Stimulated activated CD4-positive, alpha-beta T cell treated with anti-CD3 and anti-CD28 coated beads, Interleukin-4, amount 100 ng/mL, for 4 hours (primary cell): ENCODE measurements at places on chromosomes 16 and 17.

- DNase-seq = no peak
Measured at GRCh38 chr17:33803686-33804085, 451.4 kb upstream of the CCL2 start.

DNA sequence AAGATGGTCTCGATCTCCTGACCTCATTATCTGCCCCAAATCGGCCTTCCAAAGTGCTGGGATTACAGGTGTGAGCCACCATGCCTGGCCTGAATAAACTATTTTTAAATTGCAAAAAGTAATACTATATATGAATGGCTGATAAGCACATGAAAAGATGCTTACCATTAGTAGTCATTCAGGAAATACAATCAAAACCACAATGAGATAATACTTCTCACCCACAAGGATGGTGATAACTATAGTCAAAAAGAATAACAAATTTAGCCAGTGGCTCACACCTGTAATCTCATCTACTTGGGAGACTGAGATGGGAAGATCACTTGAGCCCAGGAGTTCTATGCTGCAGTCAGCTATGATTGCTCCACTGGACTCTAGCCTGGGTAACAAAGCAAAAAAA lies 2.4 kb upstream of the TACO1 start:
- DNase-seq = no peak

- DNase-seq = no peak
Measured at GRCh38 chr16:66740533-66740932, 10.9 kb downstream of the DYNC1LI2 start.

DNA sequence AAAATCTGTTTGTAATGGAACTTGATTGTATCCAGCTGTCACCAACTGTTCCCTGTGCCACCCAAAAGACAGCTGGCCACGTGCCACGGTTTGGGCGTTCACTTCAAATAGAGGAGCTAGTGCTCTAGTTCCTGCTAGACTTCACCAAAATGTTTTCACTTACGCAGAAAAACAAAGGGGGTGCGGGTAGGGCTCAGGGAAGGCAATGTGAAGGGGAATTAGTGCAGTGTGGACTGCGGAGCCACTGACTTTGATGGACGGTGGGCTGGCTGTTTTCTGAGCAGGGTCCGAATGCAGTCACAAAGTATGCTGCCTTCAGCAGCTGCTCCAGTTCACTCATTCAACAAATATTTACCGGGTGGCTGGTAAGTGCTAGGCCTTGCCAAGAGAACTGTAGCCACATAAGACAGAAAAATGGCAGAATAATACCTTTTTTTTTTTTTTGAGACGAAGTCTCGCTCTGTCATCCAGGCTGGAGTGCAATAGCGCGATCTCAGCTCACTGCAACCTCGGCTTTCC lies 7.6 kb upstream of the CYTH1 start:
- DNase-seq = no peak

GRCh38 chr16:56870276-56870888 lies 5.4 kb downstream of the SLC12A3 start:
- no peak for DNase-seq

DNA sequence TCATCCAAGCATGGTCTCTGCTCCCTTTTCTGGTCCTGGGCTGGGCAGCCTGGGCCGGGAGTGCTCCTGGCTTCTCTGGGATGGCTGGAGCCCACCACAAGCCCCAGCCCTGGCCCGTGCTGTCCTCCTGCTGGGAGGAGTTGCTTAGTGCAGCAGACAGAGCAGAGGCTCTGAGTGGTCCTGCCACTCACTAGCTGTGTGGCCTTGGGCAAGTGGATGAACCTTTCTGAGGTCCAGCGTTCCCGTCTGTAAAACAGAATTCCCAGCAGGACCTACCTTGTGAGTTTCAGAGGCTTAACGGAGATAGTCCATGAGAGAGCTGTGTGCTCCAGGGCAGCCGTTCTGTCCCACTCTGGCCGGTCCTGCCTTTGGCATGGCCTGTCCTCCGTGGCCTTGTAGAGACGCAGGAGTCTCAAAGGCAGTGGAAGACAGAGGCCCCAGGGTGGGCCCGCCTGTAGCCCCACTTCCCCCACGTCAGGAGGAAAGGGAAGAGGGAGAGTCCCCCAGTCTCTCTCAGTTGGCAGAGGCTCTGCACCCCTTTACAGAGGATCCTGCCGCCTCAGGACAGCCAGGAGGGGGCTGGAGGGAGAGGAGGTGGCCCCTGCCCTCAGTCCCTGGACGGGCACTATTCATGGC lies 7.8 kb downstream of the MYO15B start:
- no peak for DNase-seq

GRCh38 chr17:57375040-57375769 lies 118.9 kb downstream of the MSI2 start:
- DNase-seq = no peak

- no peak for DNase-seq
Measured at GRCh38 chr17:69117855-69118784, 23.6 kb downstream of the ABCA6 start.

GRCh38 chr17:67150826-67151225 lies 94.2 kb downstream of the HELZ start:
- no peak for DNase-seq

- DNase-seq = peak; percentile 45
Measured at GRCh38 chr17:17819561-17819995, 17.2 kb downstream of the SREBF1 start.

DNA sequence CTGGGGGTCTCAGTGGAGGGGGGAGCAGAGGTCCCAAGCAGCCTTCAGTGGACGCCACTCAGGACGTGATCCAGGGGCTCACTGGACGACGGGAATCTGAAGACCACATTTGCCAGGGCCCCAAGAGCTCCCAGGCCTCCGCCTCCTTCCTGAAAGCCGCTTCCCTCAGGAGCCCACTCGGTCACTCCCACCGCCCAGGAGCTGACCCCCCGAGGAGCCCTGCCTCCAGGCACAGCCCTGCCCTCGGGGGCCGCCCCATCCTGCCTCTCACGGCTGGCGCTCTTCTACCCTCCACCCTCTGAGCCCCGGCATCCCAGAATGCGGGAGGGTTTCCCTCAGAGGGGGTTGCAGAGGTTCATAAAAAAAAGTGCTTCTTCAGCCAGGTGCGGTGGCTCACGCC lies 24.2 kb downstream of the TIMM22 start:
- no peak for DNase-seq

DNA sequence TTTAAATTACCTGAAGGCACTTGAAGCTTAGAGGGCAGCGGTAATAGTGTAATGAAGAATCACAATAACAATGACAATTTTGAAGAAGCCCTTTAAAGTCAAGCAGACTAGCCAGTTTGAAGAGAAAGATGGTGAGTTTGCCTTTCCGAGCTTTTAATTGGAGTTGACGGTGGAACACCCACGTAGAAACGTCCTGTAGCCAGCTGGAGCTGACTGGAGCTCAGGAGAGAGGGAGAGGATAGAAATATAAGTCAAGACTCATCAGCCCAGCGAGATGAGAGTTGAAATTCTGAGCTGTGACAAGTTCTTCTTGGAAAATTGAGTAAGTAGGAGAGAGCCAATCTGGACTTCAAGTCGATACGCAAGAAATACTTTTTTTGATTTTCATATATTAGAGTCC lies 91.7 kb upstream of the CACNG3 start:
- DNase-seq = no peak

GRCh38 chr17:37614391-37614790 lies 5.2 kb upstream of the SYNRG start:
- no peak for DNase-seq

- no peak for DNase-seq
Measured at GRCh38 chr16:73408311-73408710, 360.4 kb upstream of the ZFHX3 start.

- DNase-seq = peak; percentile 71
Measured at GRCh38 chr17:15945527-15946191, 729 bp downstream of the ADORA2B start.

- no peak for DNase-seq
Measured at GRCh38 chr16:72128701-72129100, 35.1 kb downstream of the DHX38 start.

DNA sequence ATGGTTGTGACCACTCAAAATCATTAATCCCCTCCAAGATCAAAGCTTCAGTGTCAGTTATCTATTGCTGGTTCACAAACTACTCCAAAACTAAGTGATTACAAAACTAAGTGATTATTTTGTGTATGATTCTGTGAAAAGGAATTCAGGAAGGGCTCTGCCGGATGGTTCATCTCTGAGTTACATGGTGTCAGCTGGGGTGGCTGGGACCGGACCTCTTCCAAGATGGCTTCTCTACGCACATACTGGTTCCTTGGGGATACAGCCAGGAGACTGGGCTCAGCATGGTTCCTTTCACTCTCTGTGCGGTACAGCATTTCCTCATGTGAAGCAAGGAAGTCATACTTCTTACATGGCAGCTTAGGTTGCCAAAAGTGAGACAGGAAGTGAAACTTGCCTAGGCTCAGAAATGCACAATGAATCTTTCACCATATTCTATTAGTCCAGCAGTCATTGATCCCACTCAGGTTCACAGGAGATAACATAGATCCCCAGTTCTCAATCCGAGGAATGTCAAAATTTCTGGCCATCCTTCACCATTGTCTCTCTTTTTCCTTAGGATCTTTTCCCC lies 97.9 kb upstream of the IRX6 start:
- DNase-seq = no peak

DNA sequence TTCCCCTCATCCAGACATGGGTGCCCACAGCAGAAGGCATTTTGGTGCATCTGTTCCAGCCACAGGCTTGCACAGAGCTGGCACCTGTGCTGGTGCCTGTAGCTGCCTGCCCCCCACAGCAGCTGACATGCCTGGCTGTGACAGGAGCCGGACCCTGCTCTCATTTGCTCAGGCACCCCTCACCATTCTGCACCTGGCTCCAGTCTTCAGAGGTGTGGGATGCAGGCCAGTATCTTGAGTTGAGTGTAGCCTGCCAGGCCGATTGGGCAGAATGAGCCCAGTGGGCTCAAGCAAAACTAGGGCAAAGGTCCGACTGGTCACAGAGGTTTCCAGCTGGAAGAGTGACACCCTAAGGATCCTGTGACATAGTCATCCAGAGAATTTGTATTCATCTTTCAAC lies 887.7 kb downstream of the CDH11 start:
- DNase-seq = no peak

GRCh38 chr17:81954131-81955057 lies 6.6 kb downstream of the NOTUM start:
- no peak for DNase-seq

GRCh38 chr17:35953720-35954119 lies 10.2 kb upstream of the LYZL6 start:
- no peak for DNase-seq

DNA sequence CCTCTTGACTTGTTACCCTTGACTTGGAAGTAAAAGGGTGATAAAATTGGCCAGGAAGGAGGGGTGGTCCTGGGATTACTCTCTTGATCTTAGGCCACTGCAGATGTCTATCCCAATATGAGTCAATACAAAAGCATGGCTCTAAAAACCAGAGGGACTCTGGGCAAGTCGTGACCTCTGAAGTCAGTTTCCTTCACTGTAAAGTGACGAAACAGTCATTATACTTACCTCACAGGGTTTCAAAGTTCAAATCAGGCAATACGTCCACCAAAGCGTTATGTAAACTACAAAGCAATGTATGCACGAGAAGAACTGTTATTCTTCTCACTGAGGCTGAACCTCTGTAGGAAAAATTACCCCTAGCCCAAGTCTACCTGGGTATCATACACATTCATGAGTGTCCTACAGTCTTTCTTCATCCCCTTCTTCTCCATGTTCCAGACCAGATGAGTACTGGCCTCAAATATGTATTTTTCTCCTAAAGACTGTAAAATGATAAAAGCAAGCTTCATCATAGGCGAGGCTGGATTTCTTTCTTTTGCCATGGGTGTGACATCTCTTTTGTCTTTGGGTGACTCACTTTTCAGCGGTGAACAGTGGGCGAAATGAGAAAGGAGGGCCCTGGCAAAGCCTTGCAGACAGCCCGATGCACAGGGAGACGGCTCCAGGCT lies 34.5 kb upstream of the CLEC18B start:
- DNase-seq = no peak

DNA sequence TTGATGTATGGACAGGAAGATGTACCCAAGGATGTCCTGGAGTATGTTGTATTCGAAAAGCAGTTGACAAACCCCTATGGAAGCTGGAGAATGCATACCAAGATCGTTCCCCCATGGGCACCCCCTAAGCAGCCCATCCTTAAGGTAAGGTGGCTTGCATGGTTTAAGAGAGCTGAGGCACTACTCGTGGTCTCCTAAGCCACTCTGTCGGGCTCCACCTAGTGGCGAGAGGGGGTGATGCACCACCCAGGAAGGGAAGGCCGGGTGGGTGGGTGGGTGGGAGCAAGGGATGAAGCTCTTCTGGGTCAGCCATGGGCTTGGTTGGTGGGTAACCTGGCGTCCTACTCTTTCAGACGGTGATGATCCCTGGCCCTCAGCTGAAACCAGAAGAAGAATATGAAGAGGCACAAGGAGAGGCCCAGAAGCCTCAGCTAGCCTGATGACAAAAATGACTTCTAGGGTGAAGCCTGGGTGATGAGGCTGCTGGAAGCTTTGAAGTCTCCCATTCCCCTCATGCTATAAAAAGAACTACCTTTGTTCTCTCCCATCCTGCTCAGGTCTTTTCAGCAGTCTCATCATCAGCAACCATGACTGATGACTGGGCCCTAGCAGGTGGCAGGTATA lies 21.5 kb downstream of the GPR179 start:
- DNase-seq = peak; percentile 59

DNA sequence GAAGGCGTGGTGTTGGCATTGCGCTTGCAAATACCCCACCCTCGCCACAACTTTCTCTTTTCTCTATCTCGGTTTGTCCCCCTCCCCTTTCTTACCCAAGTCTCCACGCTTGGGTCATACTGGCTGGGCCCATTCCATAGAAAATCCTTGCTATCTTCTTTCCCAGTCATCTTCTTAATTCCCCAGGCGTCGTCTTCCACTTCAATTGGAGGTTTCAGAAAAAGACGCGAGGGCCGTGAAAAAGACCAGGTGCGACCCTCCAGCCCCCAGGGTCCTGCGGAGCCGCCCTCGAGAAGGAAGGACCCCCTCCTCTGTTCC lies 8.3 kb downstream of the IRX5 start:
- no peak for DNase-seq

DNA sequence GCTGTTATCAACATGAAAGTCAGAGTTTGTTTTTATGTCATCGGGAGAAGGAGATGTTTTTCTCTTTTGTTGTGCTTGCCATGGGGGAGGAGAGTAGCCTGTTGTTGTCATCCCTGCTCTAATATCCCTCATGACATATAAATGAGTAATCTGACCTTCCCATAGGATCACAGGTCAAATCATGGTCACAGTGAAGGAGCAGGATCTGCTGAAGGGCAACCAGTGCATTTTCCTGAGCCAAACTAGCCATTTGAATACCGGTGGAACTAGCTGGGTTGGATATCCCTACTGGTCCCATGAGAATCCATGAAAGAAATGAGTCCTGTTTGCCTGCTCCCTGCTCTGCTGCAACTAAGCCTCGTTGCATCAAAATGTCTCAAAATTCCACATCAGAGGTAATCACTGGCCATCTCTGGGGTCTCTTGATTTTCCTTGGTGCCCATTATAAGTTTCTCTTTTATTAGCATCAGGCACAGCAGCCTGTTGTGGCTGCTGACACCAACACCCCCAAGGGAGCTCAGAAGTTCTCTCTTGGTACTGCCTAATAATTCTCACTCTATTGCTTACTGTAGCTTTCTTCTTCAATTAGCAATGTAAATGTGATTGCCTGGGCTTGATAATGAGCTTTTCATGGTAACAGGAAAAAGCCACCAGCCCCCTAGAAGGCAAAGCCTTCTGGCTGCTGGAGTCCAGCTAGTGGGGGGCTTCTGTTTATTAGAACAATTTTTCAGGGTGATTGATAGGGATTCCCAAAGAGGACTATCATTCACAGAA lies 211.4 kb upstream of the ERCC4 start:
- no peak for DNase-seq
